ENCODE measurements at places on chromosomes 3 and 15.

DNA sequence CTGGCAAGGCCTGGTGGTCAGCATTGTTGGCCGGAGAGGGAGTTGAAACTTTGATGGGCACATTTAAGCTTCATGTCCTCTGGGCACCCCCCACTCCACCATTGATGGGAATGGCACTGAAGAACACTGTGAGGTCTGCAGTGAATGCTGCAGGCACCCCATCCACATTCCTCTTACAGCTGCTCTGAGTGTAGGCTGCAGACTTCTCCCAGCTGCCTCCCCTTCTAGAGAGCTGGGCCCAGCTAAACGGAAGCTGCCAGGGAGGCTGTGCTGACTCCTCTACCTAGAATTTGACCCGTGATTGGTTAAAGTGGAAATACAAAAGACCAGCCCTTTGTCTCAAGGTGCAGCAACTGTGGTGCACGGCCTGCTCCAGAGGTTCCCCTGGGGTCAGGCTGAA is 10.6 kb downstream of the TMEM158 start:
- DNase-seq = no peak

GRCh38 chr3:72810063-72810462 is 38.2 kb downstream of the SHQ1 start:
- DNase-seq = no peak

GRCh38 chr3:194278186-194278845 is 72.8 kb downstream of the CPN2 start:
- DNase-seq = no peak

- no peak for DNase-seq
Measured at GRCh38 chr3:188819939-188820338, 351.8 kb upstream of the TPRG1 start.

DNA sequence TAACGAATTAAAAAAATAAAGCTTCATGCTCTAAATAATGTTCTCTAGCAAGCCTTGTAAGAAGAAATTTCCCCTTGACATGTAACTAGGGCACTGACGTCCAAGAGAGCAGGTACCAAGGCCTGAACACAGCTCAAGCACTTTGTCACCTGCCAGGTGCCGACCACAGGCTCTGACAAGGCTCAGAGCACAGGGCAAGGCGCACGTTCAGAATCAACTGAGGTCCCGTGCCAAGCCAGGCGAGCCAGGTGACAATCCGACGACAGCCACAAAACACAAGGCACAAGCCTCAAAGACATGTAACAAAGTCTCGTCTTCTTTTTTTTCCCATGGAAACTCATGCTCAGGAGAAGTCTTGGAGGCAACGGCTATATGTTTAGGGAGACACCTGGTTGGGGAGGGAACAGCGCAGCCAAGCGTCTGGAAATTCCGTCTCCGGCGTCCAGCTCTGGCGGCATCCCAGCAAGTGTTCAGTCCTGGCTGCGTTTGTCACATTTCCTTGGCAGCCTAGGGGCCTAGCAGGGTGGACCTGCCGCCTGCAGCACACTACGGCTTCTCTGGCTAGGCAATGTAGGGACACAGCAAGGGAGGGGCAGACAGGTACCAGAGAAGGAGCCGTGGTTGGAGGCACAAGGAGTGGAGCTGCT is 76.7 kb downstream of the ADAMTS17 start:
- DNase-seq = no peak

GRCh38 chr3:10511809-10512494 is 6.6 kb upstream of the ATP2B2 start:
- DNase-seq = no peak

DNA sequence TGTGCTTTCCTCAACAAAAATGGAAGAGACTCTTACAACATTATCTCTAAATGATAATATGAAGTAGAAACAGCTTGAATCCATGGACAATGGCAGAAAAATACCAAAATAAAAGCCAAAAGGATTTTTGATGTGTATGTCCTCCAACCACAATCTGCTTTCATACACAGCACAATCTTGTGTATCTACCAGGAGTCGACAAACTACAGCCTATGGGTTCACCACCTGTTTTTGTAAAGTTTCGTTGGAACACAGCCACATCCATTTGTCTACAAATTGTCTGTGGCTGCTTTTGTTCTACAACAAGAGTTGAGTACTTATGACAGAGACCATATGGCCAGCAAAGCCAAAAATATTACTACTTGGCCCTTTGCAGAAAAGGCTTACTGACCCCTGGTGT is 88.7 kb upstream of the UBE2E2 start:
- DNase-seq = no peak

GRCh38 chr3:71532639-71533395 is 50.7 kb downstream of the FOXP1 start:
- peak; percentile 27 for DNase-seq

- DNase-seq = no peak
Measured at GRCh38 chr15:63519548-63520178, 15.3 kb downstream of the USP3 start.

- DNase-seq = no peak
Measured at GRCh38 chr3:176977331-176977730, 220.0 kb downstream of the TBL1XR1 start.

GRCh38 chr3:99355465-99355864 is 282.9 kb upstream of the COL8A1 start:
- no peak for DNase-seq

DNA sequence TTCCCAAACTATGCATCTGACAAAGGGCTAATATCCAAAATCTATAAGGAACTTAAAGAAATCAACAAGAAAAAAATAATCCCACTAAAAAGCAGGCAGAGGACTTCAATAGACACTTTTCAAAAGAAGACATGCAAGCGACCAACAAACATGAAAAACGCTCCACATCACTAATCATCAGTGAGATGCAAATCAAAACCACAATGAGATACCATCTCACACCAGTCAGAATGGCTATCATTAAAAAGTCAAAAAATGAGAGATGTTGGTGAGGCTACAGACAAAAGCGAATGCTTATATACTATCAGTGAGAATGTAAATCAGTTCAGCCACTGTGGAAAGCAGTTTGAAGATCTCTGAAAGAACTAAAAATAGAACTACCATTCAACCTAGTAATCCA is 20.2 kb downstream of the CFAP44 start:
- DNase-seq = no peak

- no peak for DNase-seq
Measured at GRCh38 chr3:22939349-22939748, 263.8 kb upstream of the UBE2E2 start.

- DNase-seq = no peak
Measured at GRCh38 chr3:155412904-155413303, 119.4 kb upstream of the STRIT1 start.

DNA sequence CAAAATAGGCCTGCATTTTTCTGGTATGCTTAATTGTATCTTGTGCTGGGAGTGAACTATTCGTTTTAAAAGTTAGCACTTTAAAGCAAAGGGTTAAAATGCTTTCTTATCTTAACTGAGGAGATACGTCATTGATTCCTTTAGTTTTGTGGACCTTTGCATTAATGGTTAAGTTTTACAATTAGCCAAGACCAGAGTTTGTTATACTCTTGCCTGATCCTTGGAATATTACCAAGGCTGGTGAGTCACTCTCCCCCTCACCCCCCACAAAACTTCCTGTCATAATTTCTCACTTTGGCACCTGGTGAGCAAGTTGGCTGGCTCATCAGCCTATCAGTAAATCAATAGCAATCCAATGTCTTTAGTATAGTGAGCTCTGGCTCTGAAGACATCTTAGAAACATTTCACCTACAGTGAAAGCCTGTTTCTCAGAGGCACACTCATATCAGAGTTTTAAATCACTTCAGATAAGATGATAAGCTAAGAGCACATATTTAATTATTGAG is 26.7 kb downstream of the SLC2A2 start:
- no peak for DNase-seq

- DNase-seq = no peak
Measured at GRCh38 chr3:8840556-8840955, 71.1 kb upstream of the OXTR start.

GRCh38 chr3:187120326-187120725 is 19.0 kb downstream of the RPL39L start:
- DNase-seq = no peak

DNA sequence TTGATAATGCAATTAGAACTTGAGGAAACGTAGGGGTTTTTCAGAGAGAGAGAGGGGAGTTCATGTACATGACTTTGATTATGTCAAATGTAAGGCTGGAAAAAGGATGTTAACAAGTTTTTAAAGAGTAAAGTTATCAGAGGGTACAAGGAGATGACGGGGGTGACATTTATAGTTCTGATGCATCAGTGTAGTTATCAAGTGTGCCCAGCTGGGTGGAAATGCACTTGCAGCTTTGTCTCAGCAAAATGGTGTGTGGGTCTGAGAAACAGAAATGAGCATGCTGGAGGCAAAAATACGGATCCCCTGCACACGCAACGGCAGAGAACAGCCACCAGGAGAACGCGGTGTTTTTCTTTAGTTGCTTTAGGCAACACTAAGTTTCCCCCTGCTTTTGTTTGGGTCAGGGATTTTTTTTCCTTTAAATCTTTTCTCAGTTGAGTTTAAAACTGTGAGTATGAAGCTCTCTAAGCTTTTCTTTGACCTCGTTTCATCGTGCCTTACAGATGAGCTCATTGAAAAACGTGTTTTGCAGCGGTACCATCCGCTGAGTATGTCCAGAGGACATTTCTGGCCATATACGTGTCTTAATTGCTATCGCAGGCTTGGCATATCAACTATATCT is 205.4 kb downstream of the PDZRN3 start:
- no peak for DNase-seq

GRCh38 chr3:137998121-137999042 is 11.6 kb upstream of the CLDN18 start:
- DNase-seq = no peak

GRCh38 chr3:108133048-108133369 is 42.2 kb upstream of the CD47 start:
- DNase-seq = no peak

GRCh38 chr3:137409584-137409983 is 354.5 kb upstream of the SOX14 start:
- DNase-seq = no peak

GRCh38 chr3:53144446-53144845 is 14.2 kb upstream of the RFT1 start:
- DNase-seq = no peak

- DNase-seq = no peak
Measured at GRCh38 chr3:69925506-69925905, 74.0 kb upstream of the SAMMSON start.

- no peak for DNase-seq
Measured at GRCh38 chr3:17759901-17760300, 17.5 kb upstream of the TBC1D5 start.

DNA sequence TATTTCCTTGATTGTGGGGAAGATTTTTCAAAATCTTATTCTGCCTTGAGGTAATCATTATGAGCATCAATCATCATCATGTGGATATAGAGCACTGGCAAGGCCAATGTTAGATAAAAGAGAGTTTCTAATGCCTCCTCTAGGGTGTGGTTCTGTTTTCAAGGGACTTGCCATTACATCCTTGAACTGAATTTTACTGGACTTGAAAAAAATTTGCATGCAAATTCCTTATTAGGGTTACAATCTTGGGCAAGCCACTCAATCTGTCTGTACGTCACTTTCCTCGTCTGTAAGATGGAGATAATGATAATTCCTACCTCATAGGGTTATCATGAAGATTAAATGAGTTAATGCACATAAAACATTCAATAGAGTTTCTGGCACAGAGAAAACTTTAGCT is 156.2 kb upstream of the WNT5A start:
- no peak for DNase-seq

DNA sequence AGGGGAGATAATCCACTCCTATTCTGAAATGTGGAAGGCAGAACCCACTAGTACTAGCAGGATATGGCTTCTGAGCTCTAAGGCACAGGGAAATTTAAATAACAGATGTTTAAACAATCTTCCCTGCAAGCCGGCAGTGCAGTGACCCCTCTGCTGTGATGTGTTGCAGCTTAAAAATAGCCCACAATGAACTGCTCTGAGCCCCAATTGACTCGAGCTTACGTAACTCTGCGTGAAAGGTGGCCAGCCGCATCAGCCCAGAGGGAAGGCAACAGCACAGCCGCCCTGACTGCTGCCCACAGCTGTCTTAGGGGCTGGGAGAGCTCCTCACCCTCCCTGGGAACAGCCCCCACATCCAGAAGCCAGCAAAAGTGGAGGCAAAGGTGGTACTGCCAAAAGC is 12.5 kb upstream of the CAMKV start:
- DNase-seq = peak; percentile 31

- no peak for DNase-seq
Measured at GRCh38 chr3:30604558-30604957, 1.8 kb upstream of the TGFBR2 start.

DNA sequence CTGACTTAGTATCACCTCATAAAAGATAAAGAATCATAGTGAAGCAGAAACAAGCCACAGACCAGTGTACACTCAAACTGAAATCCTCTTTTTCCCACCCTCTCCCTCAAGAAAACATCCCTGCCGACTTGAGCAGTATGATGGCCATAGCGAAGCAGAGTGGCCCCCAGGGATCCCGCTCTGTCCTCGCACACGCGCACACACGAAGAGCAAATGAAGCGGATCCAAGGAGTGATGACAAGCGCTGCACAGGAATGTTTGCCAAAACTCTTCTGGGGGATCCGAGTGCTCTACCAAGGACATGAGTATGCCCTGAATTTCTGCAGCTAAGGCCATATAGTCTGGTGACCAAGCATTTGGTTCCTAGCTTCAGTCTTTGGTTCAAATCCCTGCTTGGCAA is 134.5 kb upstream of the C2CD4B start:
- no peak for DNase-seq

DNA sequence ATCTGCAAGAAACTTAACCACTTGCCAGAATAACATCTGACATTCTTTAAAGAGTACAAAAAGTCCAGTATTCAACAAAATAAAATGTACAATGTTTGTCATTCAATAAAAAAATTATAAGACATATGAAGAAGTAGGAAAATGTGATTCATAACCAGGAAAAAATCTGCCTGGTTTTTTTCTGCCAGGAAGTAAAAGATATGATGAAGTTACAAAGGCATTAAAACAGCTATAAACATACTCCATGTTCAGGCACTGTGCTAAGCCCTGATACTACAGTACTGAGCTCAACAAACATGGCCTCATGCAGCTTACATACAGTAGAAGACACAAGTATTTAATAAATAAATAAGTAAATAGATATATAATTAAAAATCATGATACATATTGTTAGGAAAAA is 178.4 kb upstream of the STT3B start:
- no peak for DNase-seq
